ENCODE measurements at places on chromosomes 7 and 10.

DNA sequence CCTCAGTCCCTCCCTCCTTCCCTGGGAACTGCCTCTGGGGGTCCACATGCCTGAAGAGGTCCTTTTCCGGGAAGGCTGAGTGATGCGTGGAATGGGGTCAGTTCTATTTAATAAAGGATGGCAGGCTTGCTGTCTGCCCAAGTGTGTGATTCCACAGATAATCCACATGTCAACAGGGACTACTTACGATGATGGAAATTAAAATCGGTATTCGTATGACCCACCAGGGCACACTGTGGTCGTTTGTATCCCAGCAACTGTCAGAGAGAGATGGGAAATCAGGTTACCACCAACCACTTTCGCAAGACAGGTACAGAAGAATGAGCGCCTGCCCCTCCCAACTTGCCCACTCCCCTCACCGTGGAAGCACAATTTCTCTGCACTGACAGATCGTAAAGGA is 110.3 kb downstream of the VIPR2 start:
- no peak for DNase-seq

GRCh38 chr10:125151553-125152449 is 8.6 kb downstream of the CTBP2 start:
- no peak for DNase-seq

GRCh38 chr10:43971306-43971705 is 322.6 kb upstream of the ZNF32 start:
- no peak for DNase-seq

DNA sequence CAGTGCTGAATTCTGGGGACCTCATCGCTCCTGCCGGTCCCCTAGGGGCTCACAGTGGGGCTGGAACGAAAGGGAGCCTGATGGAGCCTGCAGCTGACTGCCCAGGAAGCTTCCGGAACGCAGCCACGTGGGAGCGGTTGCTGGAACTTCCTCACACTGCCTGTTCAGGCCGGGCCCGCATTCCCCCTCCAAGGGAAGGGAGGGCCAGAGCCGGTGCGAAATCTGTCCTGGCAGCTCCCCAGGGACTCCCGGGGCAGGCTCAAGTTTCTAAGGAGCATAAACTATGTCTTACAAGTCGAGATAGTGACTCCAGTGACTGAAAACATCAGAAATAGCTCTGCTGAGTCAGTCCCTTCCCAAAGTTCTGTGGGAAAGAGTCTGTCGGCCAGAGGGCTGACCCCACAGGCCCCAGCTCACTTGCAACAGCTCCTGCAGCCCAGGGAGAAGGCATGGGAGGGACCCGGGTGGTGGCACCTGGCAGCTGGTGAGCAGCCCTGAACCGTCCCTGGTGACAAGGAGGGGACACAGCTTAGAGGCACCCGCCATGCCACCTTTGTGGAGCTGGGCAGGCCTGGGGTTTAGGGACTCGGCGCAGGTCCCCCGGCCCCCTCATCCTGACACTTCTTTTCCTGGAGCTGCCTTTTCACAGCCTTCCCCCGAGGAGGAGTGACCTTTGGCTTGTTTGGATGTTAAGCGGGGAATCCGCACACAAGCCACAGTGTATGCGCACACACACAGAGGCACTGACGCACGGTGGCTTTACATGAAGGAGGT is 47.6 kb downstream of the PDGFA start:
- DNase-seq, result no peak

GRCh38 chr10:129601737-129602136 is 134.7 kb downstream of the MGMT start:
- DNase-seq, result no peak

GRCh38 chr7:6306471-6306870 is 34.0 kb upstream of the CYTH3 start:
- no peak for DNase-seq

- no peak for DNase-seq
Observed at GRCh38 chr10:53697038-53697437, 924.5 kb upstream of the MBL2 start.

GRCh38 chr10:126309228-126309883 is 78.9 kb downstream of the ADAM12 start:
- no peak for DNase-seq

- no peak for DNase-seq
Observed at GRCh38 chr7:22571766-22572165, 71.8 kb upstream of the STEAP1B start.

GRCh38 chr7:101232141-101232850 is 5.3 kb downstream of the CLDN15 start:
- DNase-seq, result no peak

DNA sequence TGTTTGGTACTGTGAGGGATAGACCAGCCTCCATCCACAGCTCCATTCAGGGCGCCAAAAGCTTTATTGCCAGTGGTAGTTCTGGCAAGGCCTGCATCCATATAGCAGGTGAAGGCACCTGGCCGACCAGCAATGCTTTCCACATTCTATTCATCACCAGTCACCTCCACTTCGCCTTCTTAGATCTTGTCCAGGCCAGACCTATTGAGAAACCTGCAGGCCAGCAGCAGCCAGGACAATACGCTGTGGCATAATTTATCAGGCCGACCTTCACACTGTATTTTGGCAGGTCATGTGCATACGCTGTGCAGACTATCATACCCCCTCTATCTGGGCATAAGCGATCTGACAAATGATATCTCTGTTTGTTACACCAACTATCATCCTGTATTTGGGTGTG is 15.2 kb upstream of the KNDC1 start:
- no peak for DNase-seq

DNA sequence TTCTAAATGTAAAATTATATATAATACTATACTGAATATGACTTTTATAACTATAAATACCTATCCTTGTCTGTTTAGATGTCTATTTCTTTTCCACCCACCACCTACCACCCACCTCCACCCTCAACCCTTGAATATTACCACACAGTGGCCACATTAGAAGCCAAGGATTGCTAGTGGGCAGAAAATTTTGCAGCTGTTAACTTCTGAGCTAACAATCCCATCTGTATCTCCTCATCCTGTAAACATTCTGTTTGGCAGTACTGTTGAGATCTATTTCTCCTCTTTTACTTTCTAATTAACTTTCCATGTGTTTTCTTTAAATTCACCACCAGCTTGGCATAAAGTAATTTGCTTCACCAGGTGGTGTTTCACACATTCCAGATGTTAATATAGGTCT is 281.1 kb upstream of the BMPER start:
- no peak for DNase-seq

DNA sequence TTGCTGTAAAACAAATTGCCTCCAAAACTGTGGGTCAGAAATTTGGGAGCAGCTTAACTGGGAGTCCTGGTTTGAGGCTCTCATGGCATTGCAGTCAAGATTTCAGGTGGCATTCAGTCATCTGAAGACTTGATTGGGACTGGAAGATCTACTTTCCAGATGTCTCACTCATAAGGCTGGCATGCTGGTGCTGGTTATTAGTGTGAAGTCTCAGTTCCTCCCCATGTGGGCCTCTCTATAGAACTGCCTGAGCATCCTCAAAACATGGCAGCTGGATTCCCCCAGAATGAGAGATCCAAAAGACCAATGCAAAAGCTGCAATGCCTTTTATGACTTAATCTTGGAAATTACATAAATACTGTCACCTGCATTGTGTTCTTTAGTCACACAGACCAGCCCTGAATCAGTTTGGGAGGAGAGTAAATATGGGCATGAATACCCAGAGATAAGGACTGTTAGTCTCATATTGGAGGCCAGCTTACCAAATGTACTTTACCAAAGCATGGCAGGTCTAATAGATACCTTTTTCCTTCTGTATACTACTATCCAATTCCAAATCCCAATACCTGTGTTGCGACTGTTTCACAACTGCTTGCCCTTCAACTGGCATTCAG is 6.5 kb upstream of the HERPUD2 start:
- no peak for DNase-seq

GRCh38 chr10:48814933-48815332 is 124.7 kb downstream of the LRRC18 start:
- DNase-seq, result no peak

GRCh38 chr7:2043316-2044039 is 189.3 kb downstream of the MAD1L1 start:
- DNase-seq, result no peak

- DNase-seq, result no peak
Observed at GRCh38 chr7:91752102-91752501, 128.4 kb downstream of the MTERF1 start.

DNA sequence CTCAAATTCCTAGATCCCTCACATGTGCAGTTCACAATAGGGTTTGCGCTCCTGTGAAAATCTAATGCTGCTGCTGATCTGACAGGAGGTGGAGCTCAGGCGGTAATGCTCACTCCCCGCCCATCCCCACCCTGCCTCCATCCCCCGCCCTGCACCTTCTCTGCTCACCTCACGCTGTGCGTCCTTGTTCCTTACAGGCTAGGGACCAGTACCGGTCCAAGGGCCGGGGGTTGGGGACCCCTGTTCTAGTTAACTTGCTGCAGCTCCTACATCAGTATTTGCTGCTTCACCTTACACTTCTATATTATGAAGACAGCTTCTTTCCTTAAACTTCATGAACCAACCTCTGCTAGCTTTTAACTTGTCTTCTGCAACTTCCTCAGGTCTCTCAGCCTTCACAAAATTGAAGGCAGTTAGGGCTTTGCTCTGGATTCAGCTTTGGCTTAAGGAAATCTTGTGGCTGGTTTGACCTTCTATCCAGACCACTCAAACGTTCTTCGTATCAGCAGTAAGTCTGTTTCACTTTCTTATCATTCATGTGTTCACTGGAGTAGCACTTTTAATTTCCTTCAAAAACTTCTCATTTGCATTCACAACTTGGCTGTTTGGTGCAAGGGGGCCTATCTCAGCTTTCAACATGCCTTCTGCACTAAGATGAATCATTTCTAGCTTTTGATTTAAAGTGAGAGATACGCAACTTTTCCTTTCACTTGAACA is 1.7 kb upstream of the TNKS2 start:
- DNase-seq, result peak; percentile 28

- DNase-seq, result no peak
Observed at GRCh38 chr10:24363070-24363469, 154.1 kb downstream of the KIAA1217 start.
